Germinal center (tissue), 1 donor: ENCODE measurements at places on chromosomes 1 and 21.

DNA sequence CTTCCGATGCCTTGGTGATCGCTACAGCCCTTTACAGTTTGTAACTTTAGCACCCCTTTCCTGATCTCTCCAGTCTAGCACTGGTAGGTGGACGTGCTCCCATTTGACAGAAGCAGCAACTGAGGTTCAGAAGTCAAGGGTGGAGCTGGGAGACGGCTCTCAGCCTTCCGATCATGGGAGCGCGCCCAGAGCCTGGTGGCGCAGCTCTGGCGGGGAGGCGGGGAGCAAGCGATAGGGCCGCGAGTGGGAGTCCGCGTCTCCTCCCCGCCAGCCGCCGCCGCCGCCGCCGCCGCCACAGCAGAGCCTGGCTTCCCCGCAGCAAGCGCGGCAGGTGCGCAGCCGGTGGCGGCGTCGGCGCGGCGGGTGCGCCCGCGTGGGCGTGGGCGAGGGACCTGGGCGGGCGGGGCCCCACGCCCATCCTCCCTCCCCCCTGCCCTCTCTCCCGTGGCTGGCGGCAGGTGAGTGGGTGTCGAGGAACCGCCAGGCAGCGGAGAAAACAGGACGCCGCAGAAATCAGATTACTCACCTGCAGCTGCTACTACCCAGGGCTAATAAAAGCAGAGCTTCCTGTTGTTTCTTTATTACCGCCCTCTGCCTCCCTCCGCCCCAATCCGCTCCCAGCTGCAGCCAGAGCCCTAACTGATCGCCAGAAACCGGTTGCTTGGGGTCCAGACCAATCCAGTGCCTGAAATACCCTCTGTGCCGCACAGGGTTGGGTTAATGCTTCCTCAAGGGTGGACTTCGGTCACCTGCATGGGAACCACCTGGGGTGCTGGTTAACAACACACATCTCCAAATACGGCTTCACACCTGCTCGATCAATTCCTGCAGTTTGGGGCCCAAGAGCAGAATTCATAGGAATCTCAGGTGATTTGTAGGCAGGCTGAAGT, 60.2 kb upstream of the ID3 start:
- DNase-seq, result peak; percentile 81

DNA sequence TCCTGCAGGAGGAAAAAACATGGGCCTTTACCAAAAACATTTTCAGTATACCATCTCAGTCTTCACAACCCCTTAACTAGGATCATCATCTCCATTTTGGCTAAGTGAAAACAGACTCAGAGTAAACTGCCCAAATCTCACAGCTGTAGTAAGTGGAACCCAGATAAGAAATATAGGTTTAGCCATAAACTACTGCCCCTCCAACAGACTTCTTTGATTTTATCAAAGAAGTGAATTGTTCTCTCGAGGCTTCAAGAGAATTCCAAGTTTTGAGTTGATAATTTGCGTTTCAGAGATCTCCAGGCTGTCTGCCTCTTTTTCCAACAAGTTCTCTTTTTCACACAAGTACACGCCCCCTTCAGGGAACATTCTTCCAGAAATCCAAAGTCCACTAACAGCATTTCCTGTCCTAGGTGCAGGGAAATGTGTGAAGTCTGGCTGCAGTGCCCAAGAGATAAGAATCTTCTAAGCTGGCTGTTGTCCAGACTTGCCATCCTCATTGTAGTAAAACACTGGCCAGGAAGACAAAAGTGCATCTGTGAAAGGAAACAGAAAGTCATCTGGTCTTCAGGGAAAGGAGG, 30.8 kb downstream of the RNF19B start:
- no peak for DNase-seq

GRCh38 chr1:16905110-16905867, 9.5 kb downstream of the RNU1-2 start:
- peak; percentile 63 for DNase-seq

- no peak for DNase-seq
These were observed 106.9 kb downstream of the DHRS3 start for GRCh38 chr1:12511128-12511484.

- no peak for DNase-seq
These were observed 70.3 kb downstream of the OLFML2B start for GRCh38 chr1:161953256-161953920.

- no peak for DNase-seq
These were observed 3.9 kb upstream of the SYNC start for GRCh38 chr1:32706491-32706890.

- DNase-seq, result no peak
These were observed 27.8 kb downstream of the DNM3 start for GRCh38 chr1:171869097-171869496.

DNA sequence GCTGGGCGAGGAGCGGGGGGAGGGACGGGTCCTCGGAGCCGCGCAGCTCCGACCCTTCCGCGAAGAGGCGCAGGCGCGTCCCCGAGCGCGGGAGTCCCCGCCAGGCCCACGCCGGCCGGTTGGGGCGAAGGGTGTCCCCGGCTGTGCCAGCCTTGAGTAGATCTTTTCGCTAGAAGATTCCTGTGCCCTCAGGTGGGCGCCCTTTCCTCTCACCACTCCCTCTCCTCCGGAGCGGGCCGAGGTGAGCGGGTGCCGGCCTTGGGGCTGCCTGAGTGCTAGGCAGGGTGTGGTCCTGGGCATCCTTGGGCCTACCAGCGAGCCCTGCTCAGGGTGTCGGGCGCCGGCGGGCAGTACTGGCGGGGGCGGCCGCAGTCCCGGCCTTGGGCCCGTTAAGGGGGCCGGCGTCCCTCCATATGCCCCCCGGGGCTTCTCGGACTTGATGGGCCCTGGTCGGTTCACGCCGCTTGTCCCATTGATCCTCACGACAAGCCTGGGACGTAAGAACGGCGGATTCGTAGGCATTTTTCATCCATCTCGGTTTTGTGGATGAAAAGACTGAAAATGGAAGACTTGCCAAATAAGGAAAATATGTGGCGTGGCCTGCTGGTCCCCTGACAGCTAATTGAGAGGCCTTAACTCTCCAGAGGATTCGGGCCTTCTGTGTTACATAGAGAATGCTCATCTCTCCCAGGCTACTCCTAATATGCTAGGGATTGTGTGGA, 712 bp downstream of the DEGS1 start:
- DNase-seq, result peak; percentile 57

GRCh38 chr1:71414179-71414578, 333.3 kb upstream of the ZRANB2 start:
- no peak for DNase-seq

GRCh38 chr1:182368903-182369302, 22.7 kb downstream of the GLUL start:
- no peak for DNase-seq
